ENCODE measurements at places on chromosomes 1 and 21.
A peak's percentile ranks its signal among the peaks of the same experiment; 100 is the strongest.

DNA sequence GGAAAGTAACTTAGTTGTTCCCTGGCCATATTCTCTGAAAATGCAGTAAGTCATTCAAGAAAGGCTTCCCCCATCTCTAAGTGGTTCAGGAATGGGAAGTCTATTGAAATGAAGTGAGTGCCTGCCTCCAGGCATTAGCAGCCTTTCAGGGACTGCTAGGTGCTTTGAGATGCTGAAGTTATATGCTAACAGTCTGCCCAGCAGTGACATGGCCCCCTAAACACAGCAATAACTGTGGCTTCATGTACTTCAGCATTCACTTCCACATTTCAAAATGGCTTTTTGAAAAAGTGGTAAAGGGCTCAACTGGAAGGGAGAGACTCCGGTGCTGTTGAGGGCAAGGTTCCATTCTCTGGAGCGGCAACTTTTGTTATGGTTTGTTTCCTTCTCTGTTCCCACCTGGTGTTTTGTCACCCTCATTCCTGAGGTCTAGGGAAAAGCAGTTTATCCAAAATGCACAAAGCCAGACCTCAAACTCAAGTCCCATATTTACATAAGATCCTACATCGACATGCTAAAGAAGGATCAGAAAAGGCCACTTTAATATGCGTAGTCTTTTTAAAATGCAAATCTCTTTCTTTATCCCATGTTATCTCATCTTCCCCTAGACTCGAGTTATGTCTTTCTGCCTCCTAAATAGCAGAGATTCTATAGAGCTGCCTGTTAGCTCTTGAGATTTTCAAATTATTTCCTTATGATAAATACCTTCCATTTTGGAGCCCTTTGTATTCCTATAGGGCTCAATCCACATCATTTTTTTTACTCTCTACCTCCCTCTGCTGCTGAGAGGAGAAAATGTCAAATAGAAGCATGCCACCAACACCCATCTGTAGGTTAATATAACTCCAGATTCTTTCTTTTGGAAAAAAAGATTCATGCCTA lies 34.2 kb upstream of the LRRC8C start:
- DNase-seq: peak; percentile 55

- DNase-seq: no peak
Observed at GRCh38 chr1:193104502-193104906, 710 bp downstream of the GLRX2 start.

GRCh38 chr21:42595283-42596187 lies 57.9 kb upstream of the PDE9A start:
- no peak for DNase-seq

DNA sequence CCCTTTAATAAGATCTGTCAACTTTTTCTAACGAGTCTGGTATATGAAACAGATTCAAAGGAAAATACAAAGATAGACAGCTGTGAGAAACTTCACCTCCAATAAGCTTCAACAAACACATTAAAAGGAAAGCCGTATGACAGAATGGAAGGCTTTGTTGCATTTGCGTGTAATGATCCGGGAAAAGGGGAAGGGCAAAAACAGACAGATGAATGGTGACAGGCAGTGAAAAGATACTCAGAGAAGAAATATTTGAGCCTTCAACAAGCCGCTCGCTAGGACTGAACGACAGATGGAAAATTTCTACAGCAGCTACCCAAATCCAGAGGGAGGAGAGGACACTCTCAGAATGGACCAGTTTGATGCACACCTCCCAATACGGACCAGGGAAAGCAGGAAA lies 14.9 kb downstream of the COPA start:
- no peak for DNase-seq

GRCh38 chr21:33238146-33238545 lies 8.4 kb downstream of the IFNAR2 start:
- no peak for DNase-seq

- no peak for DNase-seq
Observed at GRCh38 chr1:213994888-213995287, 7.1 kb downstream of the PROX1 start.

DNA sequence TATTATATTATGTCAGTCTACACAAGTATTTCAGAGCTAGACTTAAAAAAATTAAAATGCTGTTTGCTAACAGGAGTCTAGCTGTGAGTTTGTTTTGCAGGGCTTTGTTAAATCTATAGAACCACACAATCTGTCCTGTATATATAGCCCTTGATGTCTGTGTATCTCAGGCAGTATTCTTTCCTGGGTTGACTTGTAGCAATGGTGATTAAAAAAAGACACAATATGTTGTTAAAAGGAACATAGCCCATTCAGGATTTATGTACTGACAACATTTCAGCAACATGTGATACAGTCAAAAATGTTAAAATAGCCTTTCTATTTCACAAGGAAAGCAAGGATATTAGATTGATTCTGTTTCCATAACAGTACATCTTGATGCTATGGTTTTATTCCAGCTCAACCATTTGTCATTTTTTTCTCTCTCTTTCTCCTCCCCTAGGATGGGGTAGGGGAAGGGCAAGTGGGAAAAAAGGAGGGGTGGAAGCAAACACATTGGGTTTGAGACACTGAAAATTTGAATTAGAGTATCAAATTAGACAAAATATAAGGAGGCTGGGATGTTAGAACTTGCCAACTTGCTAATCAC lies 139.2 kb downstream of the DSCAM start:
- no peak for DNase-seq

DNA sequence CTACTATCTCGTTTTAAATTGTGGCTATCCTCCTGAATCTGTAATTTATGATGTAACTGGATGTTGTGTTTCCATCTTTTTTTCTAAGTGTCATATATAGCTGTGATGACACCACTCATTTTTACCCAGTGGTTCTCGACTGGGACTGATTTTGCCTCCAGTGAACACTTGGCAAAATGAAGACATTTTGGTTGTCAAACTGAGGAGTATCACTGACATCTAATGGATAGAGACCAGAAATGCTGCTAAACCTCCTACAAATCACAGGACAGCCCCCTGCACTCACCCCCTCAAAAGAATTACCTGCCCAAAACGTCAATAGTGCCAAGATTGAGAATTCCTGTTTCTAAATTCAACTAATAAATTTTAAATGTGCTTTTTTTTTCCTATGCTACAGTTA lies 1.9 kb downstream of the TRMT13 start:
- DNase-seq: peak; percentile 8
